ENCODE measurements at places on chromosomes 3 and 15.

DNA sequence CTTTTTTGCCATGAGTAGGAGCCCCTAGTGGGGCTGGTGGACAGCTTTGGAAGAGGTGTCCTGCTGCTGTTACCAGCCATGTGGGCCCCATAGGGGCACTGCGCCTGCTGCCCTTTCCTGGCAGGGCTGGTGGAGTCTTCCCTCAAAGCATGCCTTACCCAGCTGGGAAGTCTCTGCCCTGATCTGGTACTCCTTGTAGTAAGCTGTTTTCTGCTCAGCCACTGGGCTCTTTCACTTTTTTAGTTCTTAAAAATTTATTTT, 26.2 kb downstream of the HMCES start:
- no peak for DNase-seq

DNA sequence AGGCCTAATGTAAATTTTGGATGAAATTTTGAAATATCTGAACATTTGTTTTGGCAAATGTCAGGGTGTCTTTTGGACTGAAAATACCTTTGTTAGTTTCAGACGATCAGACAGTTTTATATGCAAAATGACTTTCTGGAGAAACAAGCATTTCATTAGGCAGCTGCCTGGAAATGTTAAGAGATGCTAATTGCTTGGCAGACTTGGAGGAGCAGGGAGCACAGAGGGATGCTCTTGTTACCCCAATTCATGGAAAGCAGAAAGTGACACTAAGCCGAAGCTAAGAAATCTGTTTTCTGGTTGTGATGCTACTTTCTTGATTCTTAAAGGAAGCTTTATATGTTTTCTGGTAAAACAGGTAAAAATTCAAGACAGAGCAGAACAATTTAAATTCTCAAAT, 204.3 kb upstream of the GBE1 start:
- DNase-seq = no peak

DNA sequence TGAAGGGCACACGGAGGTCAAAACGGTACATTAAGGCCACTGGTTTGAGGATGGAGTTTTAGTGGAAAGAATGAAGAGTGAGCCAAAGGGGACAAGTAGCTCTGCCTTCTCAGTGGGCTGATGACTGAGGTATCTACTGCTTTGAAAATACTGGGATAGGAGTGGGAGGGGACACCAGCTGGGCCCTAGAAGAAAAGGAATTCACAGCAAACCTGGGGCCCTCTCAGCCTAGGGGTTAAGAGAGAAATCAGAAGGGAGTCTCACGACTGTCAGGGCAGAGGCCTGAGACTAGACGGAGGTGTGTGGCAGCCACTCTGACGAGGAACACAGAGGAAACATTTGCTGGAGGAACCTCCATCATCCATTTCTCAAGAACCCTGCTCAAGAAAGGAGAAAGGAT, 75.1 kb downstream of the TNIK start:
- no peak for DNase-seq

GRCh38 chr3:95120921-95121320, 1058.1 kb downstream of the NSUN3 start:
- DNase-seq = no peak

DNA sequence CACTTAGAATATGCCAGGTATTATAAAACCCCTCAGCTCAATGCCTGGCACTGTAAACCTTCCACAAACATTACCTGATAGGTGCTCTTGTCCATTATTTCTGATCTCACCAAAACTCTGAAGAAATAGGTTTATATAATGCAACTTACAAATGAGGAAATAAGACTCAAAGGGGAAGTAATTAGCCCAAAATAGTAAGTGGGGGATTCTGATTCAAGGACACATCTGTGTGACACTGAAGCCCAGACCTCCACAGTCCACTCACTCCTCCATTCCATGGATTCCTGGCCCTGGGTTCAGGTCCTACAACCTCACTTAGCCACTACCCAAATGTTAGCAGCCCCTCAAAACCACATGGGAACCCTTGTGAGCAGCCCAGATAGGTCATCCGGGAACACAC, 49.9 kb downstream of the TRANK1 start:
- no peak for DNase-seq

DNA sequence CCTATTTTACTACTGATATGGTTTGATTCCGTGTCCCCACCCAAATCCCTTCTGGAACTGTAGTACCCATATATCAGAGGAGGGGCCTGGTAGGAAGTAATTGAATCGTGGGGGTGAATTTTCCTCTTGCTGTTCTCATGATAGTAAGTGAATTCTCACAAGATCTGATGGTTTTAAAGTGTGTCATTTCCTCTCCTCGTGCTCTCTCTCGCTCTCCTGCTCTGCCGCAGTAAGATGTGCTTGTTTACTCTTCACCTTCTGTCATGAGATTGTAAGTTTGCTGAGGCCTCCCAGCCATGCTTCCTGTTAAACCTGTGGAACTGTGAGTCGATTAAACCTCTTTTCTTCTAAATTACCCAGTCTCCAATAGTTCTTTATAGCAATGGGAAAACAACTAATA, 81.2 kb upstream of the ZBTB20 start:
- no peak for DNase-seq

DNA sequence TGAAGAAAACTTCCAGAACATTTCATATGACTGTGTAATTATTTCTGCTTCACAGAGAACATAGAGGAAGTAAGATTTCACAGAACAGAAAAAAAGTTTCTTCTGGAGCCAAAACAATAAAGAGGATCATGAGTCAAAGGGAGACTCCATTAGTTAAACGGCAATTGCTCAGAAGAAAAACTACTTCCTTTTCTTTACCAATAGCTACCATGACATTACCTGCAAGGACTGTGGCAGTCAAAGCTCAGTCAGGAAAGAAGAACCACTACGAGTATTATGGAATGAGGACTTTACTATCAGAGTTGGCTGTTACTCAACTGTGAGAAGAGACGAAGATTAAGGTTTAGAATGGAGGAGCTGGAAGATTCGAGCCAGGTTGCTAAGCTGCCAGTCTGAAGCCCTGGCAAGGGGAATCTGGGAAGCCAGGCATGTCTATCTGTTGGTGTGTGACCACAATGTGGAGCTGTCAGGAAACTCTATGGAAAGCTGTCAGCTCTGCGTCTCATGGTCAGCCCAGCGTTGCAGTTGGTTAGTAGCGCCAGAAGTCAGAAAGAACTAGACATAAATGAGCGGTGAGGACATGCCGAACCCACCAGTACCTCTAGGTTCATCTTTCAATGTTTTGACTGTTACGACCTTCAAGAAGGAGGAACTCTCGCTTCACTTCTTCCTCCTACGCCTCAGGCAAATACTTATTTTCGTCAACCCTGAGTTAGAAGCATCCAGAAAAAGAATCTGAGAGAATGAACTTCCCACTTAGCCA, 604.3 kb downstream of the FGF12 start:
- no peak for DNase-seq

DNA sequence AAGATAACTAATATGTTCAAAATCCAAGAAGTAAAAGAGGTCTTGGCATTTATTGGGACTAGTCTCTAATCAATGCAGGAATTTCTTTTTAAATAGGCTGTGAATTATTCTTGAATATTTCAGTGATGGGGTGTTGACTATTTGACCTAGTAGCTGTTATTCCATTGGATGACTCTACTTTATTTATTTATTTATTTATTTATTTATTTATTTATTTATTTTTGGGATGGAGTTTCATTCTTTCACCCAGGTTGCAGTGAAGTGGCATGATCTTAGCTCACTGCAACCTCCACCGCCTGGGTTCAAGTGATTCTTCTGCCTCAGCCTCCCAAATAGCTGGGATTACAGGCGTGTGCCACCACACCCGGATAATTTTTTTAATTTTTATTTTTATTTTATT, 1227.8 kb downstream of the ZPLD1 start:
- no peak for DNase-seq

DNA sequence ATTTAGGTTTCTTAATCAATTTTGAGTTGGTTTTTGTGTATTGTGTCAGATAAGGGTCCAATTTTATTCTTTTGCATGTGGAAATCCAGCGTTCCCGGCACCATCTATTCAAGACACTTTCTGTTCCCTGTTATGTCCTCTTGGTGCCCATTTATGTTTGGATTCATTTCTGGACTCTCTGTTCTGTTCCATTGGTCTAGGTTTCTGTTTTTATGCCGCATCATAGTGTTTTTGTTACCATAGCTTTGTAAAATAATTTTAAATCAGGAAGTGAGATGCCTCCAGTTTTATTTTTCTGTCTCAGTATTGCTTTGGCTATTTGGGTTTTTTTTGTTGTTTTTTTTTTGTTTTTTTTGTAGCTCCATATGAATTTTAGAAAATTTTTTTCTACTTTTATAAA, 97.1 kb downstream of the LRRC28 start:
- DNase-seq = no peak

GRCh38 chr15:31464216-31465082, 137.8 kb downstream of the KLF13 start:
- DNase-seq = no peak

DNA sequence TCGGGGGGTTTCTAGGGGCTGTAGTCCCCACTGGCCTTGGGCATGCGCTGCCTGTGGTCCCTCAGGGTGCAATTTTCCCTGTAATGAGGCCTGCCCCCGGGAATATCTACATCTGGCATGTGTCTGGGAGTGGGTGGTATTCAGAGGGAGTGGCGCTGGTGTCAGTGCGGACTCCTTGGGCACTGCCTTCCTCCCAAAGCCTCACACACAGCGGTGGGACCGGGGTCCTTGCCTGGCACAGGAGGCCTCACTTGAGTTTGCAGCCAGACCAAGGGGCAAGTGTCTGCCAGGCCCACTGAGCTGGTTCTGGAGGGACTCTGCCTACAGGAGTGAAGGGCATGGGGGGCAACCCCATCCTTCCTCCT, 53.5 kb upstream of the PCSK6 start:
- DNase-seq = no peak

GRCh38 chr3:169604568-169604967, 58.9 kb downstream of the MECOM start:
- no peak for DNase-seq

GRCh38 chr3:155323063-155323666, 29.7 kb upstream of the STRIT1 start:
- DNase-seq = no peak

- no peak for DNase-seq
Observed at GRCh38 chr3:9686050-9686550, 17.5 kb upstream of the CPNE9 start.

DNA sequence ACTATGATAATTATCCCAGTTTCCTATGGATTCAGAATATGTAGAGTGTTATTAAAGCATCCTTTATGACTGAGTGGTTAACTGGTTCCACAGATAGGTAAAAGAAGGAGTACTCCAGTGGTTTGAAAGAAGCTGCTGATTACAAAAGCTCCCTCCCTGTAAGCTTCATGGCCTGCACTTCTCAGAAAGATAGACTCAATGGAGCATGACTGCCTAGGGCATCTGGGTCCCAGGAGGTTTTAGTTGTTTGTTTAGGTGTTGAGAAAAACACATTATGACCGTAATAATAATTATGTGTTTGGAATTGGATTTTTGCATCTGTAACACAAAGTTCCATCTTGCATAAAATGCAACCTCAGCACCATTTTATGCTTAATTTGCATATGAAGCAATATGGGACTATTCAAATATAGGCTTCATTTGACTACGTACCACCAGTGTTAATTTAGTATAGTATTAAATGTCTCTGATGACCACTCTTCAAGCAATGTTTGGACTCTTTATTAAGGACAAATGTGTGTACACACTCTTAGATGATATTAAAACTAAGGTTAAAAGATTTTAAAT, 121.1 kb downstream of the ROBO2 start:
- DNase-seq = no peak

DNA sequence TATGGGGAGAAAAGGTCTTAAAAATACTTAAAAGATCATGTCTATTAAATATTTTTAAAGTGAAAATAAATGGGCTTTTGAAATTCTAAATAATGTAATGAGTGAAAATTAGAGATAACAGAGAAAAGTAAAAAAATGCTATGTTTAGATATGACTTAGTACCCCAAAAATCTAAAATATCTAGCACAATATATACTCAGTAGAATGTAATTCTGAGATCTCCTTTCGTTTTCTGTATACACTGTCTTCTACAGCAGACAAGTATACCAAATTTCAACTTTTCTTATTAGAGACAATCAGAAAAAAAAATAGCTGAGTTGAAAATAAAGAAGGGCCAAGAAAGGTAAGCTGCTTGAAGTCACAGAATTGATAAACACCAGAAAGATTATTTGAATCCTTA, 140.8 kb downstream of the ADAM10 start:
- DNase-seq = no peak

DNA sequence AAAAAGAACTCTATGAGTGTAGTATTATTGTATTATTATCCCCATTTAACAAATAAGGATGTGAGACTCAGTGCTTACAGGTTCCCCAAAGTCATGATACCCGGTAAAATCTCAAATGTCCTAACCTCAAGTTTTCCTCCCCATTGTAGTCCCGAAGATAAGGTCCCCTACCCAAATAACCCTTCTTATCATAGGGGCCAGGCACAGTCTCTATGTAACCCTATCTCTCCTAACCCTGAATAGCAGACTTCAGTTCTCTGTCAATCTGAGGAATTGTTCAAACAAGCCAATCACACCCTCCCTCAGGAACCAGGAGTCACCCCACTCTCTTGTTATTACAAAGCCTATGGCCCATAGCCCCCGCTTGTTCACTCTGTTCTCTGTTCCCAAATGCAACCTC, 10.5 kb upstream of the SUSD5 start:
- DNase-seq = no peak

DNA sequence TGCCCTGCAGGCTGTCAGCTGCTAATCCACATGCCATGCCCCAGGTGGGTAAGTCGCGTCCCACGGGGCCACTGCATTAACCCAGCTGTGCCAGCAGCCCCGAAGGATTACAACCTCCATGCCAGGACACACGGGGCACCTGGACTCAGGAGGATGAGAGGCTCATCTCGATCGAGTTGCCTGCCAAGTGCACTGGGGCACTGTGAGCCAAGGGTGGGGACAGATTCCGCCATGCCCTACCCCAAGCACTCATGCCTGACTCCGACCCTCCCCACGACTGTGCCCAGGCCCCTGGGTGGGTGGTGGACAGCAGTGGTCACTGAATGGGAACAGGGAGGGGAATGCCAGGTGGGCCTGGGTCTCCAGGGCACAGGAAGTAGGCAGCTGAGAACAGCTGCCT, 20.7 kb upstream of the SNRPA1 start:
- no peak for DNase-seq

DNA sequence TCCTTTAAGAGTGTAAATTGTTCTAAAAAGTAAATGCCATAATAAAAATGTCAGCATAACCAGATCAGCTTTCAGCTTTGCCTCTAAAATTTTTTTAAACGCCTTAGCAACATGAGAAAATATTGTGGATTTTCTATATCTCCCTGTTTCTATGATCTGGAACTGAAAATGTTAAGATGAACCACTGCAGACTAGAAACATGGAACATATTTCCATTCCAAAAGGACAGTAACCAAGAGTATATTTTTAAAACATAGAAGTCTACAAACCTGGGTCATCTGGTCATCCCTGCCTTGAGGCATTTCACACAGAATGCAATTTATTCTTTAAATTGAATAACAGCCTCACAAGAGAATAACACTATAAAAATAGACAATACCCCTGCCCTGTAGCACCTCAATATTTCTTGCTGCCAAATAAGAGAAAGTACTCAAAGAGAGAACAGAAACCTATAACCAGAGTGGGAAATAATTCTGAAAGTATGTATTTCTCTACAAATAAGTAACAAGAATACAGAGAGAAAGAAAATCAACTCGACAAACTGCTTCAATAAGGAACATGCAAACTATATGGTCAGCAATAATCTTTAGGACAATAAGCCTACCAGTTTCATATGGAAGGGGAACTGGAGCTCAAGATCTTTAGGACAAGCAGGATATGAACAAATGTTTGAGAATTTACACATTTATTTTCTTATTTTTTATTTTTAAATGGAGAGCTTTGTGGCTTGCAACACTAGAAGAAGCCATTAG, 949.0 kb downstream of the EPHA3 start:
- no peak for DNase-seq

GRCh38 chr3:179853176-179853575, 183.6 kb downstream of the PEX5L start:
- DNase-seq = no peak
